Activated CD8-positive, alpha-beta memory T cell treated with anti-CD3 and anti-CD28 coated beads for 4 hours (primary cell): ENCODE measurements at places on chromosomes 12 and 14.

GRCh38 chr14:38213001-38213400 lies 5.3 kb downstream of the SSTR1 start:
- DNase-seq: no peak

DNA sequence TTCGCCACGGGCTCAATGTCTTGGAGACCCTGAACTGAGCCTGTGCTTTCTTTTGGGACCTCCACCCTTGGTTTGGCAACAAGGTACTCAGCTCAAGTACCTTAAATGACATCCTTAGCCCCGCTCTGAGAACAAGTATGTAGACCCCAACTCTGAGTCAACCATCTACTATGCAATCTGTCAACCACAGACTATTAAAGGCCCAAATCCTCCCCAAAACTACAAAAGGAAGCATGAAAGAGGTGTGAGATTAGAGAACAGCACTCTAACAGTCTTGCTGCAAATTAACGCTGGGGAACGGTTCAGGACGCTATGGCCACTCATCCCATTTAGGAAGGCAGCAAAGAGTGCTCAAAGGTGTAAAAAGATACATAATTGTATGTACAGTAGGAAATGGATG lies 52.1 kb downstream of the CCDC88C start:
- no peak for DNase-seq

DNA sequence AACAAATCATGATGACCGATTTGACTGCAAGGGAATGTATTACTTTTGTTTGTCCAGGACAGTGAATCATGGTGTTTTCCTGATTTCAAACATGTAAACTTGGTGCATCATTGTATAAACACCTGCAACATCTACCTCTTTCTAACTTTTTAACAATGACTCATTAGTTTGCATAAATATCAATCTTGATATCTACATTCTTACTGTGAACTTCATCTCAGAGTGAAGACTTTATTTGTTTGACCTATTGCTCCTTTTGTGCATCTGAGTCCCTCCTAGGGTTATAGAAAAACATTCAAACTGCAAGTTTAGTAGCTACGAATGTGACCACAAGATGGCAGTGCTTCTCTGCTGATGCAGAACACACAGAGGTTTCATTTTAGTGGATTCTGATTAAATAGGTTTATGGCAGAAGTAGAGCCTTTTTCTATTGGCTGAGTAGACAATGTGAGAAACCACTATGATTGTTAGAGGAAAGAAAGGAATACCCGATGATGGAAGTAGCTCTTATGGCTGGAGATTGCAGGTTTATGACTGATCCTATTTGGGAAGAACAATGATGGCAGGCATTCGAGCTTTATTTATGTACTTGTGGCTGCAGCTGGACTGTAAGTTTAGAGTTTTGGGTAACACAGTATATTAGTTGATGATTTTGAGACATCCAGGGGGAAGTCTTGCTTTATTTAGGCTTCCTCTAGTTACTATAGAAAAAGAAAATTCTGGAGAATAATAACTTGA lies 244.2 kb upstream of the OR4E1 start:
- DNase-seq: peak; percentile 33

DNA sequence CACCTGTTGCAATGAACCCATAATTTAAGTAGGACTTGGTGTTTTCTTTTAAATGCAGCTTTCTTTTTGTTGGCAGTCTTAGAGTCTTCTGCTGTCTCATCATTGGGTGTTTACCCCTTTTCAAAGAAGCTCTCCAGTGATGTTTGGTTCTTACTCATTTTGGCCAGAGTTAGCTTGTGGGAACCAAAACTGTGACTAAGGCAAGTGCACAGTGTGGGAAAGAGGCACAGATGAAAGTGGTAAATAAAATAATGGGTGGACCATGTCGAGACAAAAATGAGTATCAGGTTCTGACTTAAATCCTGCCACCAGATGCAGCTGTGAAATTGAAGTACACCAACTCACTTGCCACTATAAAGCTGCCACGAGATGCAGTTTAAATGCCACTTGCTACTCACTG lies 615.4 kb upstream of the MIS18BP1 start:
- DNase-seq: no peak

DNA sequence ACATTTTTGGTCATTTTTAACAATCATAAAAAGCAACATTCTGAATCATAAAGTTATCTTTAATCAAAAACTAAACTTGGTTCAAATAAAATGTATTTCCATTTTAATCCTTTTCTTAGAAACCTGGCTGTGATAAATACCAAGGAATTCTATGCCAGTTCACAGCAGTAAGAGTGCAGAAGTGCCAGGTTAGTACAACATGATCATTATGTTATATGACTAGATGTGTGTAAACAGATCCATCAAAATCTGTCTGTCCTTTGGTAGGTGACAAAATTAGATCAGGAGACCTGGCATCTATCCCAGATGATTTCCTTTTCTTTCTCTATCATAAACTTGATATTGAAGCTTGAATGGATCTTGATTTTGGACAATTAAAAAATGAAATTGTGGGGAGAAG lies 200.6 kb upstream of the STXBP6 start:
- DNase-seq: no peak

DNA sequence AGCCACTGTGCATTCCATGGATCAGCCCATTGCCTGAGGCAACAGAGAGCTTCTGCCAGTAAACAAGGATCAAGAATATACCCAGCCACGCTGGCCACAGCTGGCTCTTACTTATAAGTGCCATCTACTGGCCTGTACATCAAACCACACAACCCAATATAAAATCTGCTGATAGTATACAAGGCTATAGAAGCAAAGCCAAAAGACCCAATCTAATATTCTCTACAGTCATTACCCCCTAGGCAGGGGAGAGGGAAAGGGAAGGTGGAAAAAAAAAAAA lies 4.4 kb upstream of the FAM186B start:
- DNase-seq: no peak

DNA sequence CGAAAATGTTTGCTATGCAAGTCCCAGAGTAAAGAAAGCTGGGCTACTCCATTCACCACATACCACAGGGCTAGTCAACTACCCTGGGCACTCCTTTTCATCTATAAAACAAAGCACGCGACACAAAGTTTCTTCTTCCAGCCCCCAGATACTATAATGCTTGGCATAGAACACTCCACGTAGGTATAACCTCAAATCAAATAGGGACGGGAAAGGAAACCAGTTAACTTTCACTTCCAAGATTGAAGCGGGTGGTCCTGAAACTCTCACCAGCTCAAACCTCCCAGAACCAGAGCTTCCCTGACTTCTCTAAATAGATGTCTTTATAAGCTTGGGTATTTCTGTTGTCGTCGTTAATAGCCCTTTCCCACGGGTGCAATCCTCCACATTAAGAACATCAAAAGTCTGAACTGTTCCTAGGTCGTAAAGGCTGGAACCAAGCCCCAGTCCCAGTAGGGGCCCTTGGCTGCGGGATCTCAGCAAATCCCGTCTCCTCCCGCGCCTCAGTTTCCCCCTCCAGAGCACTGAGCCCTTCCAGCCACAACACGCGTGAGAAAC lies 647 bp downstream of the LGMN start:
- no peak for DNase-seq

- no peak for DNase-seq
These were observed 114.2 kb upstream of the ARID2 start for GRCh38 chr12:45615268-45615667.

DNA sequence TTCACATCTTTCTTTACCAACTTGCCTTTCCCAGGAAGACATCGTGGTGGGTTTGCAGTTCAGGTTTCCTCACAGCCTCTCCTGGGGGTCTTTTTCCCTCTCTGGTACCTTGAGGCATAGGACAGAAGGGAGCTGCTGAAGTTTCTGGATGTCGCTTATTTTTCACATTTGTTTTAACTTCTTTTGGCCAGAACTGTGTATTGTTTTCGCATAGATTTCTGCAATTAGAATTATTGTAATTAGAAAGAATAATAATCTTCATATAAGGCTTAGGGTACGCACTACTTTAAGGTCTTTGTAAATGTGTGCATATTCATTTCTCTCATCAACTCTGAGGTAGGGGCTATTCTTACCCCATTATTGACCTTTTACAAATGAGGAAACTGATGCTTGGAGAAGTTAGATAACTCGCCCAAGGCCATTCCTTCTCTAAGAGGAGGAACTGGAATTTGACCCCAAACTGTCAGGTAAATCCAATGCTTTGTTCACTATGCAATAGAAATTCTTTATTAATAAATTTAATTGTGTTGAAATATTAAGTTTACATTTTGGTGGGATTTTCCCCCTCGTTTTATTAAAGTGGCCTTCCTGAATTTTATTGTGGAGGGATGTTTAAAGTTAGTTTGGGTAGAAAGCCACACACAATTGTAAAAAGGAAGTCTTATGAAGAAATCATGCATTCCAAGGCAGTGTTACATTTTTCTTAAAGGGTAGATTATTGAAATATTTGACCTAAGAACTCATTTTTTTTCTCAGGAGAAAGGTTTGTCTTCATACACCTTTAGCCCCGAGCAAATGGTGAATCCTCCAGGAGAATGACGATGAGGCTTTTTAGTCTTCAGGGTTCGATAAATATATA lies 12.1 kb upstream of the SLC38A2 start:
- no peak for DNase-seq

DNA sequence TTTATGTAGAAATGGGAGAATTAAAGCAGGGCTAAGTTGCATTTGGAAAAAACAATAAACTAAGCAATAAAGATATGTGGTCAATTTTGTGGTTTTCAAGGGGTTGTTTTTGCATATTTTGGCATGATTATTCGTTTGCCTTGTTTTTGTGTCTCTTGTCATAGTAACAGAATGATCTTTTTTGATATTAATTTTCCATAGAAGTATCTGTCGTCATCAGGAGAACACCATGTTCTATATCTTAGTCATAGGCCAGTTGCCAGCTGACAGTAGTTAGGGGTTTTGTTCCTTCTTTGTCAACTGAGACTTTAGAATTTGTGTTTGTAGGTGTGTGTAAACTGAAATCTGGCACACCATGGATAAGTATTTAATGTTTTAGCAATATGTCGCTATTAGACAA lies 1354.8 kb downstream of the LRFN5 start:
- no peak for DNase-seq

GRCh38 chr14:20485900-20486299 lies 16.7 kb downstream of the PNP start:
- no peak for DNase-seq

DNA sequence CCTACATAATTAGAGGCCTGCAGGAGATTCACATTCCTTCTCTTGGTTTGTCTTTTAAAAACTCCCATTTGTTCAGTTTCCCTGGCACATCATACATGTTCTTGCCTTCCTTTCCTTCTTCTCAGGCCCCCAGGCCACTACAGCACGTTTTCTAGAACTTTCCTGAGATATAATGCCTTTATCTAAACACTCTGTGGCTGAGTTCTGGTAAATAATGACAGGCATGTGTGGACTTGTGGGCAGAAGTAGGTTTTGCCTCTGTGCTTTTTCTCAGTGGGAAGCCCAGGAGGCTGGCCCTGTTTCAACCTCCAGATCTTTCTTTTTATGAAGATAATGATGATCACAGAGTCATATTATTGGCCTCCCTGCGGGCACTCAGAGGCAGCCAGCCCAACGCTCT lies 117.2 kb downstream of the TMX1 start:
- DNase-seq: no peak

- DNase-seq: no peak
These were observed 66.7 kb downstream of the MED13L start for GRCh38 chr12:116210762-116211161.

GRCh38 chr14:49306152-49306751 lies 279.9 kb downstream of the RPS29 start:
- no peak for DNase-seq

DNA sequence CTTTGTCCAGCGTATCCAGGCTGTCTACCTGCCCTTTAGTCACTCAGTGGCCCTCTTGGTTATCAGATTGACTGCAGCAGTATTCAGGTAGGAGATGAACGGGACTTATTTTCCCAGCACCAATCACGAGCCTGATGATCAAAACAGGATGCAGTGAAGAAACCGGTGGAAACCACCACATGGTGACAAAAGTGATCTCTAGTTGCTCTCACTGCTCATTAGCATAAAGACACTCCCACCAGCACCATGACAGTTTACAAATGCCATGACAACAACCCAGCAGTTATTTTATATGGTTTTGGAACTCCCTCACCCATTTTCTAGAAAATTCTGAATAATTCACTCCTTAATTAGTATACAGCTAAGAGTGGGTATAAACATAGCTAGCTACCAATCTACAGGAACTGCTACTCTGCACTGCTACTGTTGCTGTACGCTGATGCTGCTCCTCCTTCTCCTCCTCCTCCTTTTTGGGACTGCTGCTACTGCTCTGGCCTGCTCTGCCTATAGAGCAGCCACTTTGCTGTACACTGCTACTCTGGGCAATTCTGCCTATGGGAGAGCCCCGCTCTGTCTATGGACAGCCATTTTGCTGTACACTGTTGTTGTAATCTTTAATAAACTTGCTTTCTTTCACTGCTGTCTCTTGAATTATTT lies 142.5 kb upstream of the SSTR1 start:
- peak; percentile 23 for DNase-seq

- no peak for DNase-seq
These were observed 108.8 kb downstream of the CRACR2A start for GRCh38 chr12:3644104-3644503.

DNA sequence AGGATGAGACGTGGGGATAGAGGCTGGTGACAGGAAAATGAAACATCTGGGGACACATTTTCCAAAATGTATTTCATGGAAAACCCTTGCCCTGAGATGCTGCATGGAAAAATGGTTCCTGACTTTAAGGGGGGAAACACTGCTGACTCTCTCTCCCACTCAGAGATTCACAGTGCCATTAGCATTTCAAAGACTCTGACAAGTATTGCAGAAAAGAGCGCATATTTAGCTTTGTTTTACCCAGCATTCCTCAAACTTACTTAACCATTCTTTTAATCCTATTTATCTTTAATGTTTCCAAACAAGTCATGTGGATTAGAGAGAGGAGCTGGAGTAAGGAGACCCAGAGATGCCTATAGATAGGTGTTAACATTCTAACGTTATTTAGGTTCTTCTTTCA lies 141.8 kb upstream of the DYRK2 start:
- DNase-seq: no peak

DNA sequence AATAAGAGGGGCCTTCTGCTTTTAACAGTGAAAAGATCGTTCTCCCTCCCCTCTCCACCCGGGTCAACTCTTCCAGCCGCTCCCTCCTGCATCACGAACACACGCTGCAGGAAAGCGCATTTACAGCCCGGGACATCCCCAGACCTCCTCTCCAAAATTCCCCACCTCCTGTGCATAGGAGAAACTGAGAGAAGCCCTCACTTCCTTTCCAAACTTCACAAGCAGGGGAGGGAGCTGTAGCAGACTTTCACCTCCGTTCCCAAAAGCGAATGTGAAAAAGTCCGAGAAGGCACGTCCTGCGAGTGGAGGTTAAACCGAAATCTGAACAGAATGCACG lies 513 bp downstream of the BCAT1 start:
- no peak for DNase-seq

DNA sequence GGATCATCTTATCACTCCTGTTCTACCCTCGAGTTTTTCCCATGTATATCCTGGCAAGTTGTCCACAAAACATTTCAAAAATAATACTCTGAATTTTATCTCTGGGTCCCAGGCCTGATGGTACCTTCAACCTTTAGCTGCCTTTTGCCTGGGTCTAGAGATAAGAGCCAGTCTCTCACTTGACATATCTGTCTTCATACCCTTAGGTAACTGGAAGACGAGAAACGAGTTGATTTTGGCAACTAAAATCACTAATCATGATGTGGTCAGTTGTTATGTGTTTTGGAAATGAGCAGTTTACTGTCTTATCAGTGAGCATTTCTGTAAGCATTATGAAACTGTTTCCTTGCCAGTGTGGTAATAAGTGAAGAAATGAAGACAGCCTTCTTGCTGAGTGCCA lies 6.3 kb downstream of the RNF10 start:
- no peak for DNase-seq

GRCh38 chr12:111597831-111598636 lies 1.1 kb downstream of the ATXN2 start:
- no peak for DNase-seq

GRCh38 chr12:55722948-55723347 lies 2.8 kb downstream of the RDH5 start:
- DNase-seq: no peak

GRCh38 chr14:81256289-81256960 lies 35.7 kb upstream of the GTF2A1 start:
- no peak for DNase-seq
